Glutamatergic neuron (in vitro differentiated cells): ENCODE measurements at places on chromosomes 6 and 20.

GRCh38 chr6:87723170-87724078, 21.4 kb upstream of the AKIRIN2 start:
- DNase-seq, result no peak

DNA sequence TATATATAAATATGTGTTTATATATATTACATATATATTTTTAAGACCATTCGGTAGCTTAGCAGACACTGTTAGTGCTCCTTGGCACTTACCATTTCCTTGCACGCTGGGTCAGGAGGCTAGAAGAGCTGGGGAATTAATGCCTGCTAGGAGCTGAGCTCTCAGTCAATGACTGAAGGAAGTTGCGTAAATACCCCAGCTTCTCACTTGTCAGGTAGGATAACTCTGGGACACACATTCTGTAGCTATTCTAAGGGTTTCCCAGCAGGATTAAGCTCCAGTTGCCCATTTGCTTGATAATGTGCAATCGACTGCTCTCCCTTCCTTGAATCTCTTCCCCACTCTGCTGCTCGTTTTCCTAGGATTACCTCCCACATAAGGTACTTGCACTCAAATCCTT, 15.7 kb upstream of the DNAAF9 start:
- no peak for DNase-seq

- no peak for DNase-seq
Observed at GRCh38 chr6:53517021-53517420, 27.9 kb downstream of the GCLC start.

- DNase-seq, result peak; percentile 88
Observed at GRCh38 chr6:104940893-104941728, 15.8 kb upstream of the LIN28B start.

GRCh38 chr6:42727627-42728026, 5.2 kb upstream of the PRPH2 start:
- no peak for DNase-seq

GRCh38 chr6:38476141-38476540, 163.6 kb downstream of the BTBD9 start:
- no peak for DNase-seq

GRCh38 chr6:23031986-23032385, 462.6 kb downstream of the HDGFL1 start:
- DNase-seq, result no peak

GRCh38 chr20:44701118-44701857, 13.9 kb upstream of the CCN5 start:
- DNase-seq, result no peak

- no peak for DNase-seq
Observed at GRCh38 chr6:159718634-159719033, 8.7 kb upstream of the WTAP start.

GRCh38 chr20:63293871-63294535, 1.0 kb downstream of the COL20A1 start:
- no peak for DNase-seq

- no peak for DNase-seq
Observed at GRCh38 chr20:41694796-41695195, 76.6 kb upstream of the CHD6 start.

GRCh38 chr6:48933136-48933535, 529.9 kb downstream of the MMUT start:
- no peak for DNase-seq

GRCh38 chr20:62286493-62287064, 16.2 kb upstream of the ADRM1 start:
- DNase-seq, result no peak

DNA sequence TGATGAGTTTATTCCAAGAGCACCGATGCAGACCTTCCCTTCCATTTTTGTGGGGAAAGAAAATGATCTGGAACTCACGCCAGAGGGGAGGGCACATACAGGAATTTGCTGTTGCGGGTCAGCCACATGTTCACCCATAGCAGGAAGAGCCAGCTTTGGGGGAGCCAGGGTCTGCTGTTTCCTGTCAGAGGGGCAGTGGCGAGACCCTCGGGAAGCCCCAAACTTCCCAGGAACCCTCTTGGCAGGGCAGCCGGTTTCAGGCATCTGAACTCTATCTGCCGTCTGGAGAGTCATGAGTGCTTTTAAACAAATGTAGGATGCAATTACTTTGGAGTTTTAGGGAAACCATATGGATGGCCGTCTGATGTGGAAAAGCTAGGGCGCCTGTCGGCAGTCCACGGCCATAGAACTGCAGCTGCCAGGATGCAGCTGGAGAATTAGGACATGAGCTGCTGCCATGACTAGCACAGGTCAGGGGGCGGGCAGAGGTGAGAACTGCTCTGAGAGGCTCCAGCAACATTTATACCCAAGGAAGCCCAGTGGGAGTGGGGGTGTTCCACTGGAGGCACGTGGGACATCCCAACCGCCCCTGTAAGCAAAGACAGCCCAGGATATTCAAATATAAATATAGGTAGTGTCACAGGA, 14.8 kb upstream of the SERPINB9 start:
- DNase-seq, result no peak

DNA sequence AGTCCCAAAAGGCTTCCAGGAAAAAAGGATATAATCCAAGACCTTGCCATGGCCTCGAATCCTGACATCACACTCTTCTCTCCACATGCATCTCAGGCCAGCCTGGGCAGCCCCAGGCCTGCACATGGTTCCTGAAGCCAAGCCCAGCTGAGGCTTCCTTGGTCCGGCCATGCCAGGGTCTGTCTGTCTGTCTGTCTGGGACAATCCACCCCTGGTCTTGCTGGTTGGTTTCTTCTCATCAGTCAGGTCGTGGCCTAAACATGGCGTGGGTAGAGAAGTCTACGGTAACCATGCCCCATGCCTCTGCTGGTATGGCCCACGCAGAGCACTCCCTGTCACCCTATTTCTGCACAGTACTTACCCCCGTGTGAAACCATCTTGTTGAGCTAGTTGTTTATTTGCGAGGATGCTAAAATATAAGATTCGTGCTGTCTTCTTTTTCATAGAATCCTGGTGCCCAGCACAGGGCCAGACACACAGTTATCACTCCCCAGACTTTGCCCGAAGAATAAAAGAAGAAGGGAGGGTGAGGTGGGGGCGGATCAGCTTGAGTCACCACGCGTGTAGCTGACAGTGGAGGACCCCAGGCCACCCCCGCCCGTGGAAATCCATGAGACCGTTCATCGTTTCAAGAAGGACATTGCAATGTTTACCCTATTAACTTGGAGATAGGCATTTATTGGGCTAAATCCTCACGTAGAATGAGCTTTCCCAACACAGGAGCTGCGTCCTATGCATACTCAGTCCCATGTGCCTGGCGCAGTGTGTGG, 107.2 kb downstream of the RNASET2 start:
- no peak for DNase-seq

- DNase-seq, result no peak
Observed at GRCh38 chr20:34896086-34896621, 19.7 kb downstream of the ACSS2 start.

- no peak for DNase-seq
Observed at GRCh38 chr6:22819209-22819608, 249.8 kb downstream of the HDGFL1 start.

- no peak for DNase-seq
Observed at GRCh38 chr6:106316375-106316766, 9.2 kb downstream of the ATG5 start.

DNA sequence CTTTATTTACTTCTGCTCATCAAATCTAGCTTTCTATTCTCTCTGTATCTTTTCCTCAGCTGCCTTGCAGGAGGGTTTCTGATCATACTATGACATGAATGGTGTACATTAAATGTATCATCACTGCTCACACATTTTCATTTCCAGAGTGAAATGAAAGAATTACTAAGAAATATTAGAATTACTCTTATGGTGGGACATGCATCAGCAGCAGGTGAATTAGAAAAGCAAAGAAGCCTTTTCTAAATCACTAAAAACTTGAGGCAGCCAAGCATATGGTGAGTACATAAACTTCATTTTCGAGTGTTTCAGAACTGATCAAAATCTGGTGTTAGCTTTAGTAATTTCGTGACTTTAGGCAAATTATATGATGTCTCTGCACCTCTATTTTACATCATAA, 23.6 kb downstream of the IL17A start:
- DNase-seq, result no peak

DNA sequence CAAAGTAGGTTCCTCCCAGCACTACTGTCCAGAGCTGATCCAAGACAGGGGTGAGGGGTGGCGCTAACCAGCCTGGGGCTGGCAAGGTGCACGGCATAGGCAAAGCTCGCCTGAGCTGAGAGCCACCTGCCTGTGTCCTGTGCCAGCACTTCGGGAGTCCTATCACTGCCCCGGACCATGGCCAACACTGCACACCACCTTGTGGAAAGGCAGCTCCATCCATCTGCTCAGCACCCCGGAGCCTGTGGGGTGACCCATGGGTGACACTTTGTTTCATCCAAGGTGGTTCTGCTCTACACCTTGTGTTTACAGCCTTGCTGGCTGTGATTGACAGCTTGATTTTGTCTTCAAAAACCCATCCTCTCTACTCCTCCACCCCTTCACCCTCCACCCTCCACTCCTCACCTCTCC, 32.9 kb upstream of the GATA5 start:
- DNase-seq, result peak; percentile 33

DNA sequence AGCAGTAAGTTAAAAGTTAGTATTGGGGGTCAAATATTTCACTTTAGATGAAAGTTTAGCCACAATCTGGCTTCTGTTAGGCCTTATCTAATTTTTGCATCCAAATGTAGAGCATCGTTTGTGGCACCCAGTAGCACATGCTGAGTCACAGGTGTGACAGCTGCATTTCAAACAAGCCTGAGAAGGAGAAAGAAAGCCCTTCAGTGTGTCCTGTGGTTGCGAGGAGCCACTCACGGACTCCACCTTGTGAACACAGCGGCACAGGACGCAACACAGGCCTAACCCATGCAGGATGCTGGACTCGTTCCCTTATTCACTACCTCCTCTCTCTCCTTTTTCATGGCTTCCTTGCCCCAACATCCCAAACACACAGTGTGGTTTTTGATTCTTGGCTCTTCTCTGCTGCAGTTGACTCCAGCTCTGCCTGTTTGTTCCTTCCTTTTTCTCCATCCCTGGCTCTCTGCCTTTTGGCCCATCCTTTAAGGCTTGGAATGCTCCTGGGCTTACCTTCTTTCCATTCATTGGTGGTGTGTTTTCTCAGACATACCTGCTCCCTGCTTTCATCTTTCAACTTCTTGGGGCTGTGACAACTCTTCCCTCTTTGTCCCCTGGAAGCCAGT, 124.2 kb downstream of the SLC16A10 start:
- DNase-seq, result no peak

DNA sequence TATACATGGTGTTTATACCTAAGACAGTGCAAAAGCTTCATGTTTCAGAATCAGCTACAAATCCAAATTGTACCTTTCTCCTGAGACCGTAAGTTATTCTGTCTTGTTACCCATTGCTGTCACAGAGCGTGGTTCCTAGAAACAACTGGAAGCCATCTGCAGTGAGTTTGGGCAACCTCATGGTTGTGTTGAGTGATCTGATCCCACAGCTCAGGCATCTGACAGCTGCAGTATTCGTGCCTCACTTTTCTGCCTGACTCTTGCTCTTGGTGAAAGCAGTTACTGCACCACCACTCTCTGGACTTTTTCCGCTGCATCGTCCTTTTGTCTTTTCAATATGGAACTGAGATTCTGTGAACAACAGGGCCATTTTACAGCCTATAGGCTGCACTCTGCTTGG, 752.6 kb downstream of the MAFB start:
- no peak for DNase-seq

DNA sequence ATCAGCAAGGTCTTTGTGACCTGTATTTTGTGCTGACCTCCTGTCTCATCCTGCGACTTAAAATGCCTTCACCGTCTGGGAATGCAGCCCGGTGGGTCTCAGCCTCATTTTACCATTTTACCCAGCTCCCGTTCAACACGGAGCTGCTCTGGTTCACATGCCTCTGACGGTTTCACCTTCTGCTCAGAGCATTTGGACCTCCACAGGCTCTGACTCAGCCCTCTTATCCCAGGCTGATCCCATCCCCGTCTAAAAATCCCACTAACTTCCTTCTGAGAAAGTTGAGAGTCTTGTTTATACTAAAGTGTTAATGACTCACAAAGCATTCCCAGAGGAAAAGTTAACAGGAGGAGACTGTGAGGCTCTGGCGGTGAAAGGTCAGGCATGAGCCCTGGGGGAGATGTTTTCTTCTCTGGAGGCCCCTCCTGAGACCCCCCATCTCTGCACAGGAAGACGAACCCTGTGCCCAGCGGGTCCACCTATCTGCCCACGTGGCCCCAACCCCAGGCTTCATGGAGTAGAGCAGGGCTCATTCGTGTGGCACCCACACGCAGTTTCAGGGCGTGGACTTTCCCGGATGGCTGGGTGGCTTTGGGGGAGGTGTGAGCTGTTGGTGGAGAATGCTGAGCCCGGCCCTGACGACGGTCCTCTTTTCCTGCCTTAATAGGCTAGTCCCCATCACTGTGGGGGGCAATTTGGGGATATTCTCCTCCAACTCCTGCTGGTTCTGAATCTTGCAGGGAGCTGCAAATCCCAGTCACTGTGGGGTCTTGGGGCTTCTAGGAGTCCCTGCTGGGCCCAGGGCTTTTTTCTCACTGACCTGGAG, 3.3 kb upstream of the BIRC7 start:
- DNase-seq, result no peak

DNA sequence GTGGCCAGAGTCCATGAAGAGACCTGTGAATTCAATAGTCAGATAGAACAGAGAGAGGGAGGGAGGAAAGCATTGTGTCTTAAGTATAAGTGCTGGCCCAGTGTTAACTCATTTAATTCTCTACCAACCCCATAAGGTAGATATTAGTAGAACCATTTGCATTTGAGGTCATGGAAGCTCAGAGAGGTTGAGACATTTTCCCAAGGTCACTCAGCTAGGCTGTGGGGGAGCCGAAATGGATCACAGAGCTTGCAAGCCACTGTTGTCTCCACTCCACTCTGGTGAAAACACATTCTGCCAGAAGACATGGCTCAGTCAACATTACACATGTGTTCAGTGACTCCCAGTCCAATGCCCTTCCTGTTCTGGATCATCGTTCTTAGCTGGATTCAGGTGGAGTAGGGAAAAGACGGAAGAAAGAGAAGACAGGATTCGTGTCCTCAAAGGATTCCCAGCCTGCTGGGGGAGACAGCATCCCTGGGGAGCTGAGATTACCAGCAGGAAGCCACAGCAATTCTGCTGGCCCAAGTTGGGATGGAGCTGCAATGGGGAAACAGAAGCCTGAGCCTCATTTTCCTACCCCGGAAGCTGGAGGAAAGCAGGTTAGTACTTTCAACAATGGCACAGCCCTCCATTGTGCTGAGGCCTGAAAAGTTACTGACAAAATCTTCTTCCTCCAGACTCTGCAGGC, 27.0 kb upstream of the MDGA1 start:
- DNase-seq, result no peak

DNA sequence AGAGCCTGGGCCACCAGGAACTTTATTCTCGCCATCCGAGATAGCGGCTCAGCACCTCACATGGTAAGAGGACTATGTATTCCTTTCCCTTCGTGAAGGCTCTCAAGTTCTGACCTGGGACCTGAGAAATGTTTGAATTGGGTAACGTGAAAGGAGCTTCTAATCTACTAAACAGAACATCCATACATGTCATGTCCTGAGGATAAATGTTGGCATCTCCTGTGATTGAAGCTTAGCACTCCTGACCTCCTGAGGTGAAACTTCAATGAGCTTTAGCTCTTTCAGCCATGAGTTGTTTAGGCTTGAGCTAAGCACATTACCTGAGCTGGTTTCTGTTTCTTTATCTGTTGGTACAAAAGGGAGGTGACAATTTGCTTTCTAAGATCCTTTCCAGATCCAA, 280.9 kb downstream of the PACRG start:
- no peak for DNase-seq

GRCh38 chr20:38243709-38244020, 16.9 kb downstream of the KIAA1755 start:
- no peak for DNase-seq
